ENCODE measurements at places on chromosomes 7 and 10.

DNA sequence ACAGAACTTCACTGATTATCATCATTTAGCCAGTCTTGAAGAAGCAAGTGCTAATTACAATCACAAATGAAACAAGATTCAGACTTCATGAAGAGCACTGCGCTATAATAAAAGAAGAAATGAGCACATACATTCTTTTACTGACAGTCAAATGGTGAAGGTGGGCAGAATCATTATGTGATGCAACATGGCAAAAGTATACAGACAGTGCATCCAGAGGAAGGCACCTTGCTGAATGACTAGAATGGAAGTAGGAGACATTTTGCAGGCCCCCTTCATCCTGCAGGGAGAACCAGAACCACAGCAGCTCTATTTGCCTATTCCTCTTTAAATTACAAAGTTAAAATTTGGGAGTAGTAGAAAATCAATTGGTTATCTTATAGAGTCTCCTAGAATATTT is 31.0 kb upstream of the CC2D2B start:
- DNase-seq: no peak

GRCh38 chr7:918118-918425 is 36.4 kb downstream of the ADAP1 start:
- DNase-seq: peak; percentile 5

DNA sequence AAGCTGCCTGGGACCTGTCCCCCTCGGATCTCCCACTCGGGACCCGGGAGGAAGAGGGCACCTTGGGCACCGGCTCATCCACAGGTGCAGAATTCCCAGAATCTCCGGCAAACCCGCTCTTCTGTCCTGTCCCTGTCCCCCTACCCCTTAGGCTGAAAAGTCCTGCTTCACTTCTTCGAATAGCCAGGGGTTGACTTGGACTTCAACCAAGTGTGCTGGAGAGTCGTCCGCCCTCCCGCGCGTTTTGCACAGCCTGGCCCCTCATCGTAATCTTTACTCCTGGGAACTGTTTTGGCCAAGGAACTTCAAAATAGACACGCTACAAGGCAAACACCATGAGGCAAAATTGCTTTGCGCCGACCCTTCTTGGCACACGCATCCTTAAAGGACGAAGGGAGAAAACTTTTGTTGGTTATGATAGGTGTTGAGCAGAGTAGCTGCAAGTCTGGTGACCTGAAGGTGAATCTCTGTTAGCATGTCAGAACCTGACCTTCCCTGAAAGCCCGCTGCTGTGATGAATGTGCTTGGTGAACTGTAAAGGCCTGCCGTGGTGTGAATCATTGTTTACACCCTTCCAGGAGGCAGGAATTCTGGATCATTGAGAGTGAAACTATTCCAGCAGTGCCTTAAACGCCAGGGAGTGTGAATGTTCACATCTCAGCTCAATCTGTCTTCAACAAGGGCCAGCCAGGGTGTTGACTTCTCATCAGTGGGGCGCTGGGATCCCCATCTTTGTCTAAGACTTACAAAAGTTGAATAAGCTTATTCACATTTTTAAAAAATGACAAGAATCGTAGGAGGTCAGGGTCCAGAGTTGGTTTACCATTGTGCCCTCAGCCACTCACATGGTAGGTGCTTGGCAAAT is 589 bp upstream of the RAPGEF5 start:
- no peak for DNase-seq

- DNase-seq: no peak
Measured at GRCh38 chr10:6819301-6819700, 239.2 kb upstream of the PRKCQ start.

GRCh38 chr7:22771194-22771871 is 44.3 kb downstream of the IL6 start:
- DNase-seq: no peak

- no peak for DNase-seq
Measured at GRCh38 chr7:150342121-150342408, 636 bp upstream of the RARRES2 start.

GRCh38 chr10:79140855-79141254 is 72.1 kb downstream of the ZMIZ1 start:
- no peak for DNase-seq
